Stimulated activated CD4-positive, alpha-beta T cell treated with anti-CD3 and anti-CD28 coated beads, TNF-alpha, amount 100 ng/mL, for 4 hours (primary cell): ENCODE measurements at places on chromosomes 2 and 18.

- no peak for DNase-seq
Observed at GRCh38 chr2:22055784-22056620, 932.2 kb downstream of the TDRD15 start.

DNA sequence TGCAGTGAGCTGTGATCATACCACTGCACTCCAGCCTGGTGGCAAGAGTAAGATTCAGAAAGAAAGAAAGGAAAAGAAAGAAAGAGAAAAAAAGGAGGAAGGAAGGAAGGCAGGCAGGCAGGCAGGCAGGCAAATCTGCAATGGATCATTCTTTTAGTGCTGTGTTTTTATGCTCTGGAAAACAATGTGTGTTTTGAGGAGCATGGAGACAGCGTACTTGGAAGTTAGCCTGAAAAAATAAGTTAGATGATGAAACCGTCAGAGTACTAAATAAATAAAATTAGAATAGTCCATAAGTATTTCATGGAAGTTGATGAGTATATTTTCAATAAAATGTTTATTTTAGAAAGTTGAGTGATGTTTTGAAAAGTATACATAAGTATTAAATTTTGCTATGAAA lies 366.4 kb upstream of the CDH20 start:
- no peak for DNase-seq

DNA sequence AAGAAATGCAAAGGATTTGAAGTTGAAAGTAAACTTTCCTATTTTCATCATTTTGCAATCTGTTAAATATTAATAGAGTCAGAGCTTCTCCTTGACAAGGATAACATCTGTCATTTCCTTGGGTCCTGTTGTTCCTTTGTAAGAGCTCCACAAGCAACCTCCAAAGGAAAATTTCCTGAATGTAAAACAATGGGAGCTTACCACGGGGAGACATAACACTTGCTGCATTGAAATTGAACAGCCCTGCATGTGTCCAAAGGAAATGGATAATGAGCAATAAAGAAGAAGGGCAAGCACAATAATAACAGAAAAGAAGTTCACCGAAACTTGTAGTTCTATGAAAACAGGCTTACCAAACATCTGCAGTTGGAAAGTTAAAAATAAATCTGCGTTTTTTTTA lies 42.0 kb upstream of the SCG2 start:
- DNase-seq = no peak

GRCh38 chr2:12044857-12045256 lies 298.4 kb downstream of the LPIN1 start:
- no peak for DNase-seq

DNA sequence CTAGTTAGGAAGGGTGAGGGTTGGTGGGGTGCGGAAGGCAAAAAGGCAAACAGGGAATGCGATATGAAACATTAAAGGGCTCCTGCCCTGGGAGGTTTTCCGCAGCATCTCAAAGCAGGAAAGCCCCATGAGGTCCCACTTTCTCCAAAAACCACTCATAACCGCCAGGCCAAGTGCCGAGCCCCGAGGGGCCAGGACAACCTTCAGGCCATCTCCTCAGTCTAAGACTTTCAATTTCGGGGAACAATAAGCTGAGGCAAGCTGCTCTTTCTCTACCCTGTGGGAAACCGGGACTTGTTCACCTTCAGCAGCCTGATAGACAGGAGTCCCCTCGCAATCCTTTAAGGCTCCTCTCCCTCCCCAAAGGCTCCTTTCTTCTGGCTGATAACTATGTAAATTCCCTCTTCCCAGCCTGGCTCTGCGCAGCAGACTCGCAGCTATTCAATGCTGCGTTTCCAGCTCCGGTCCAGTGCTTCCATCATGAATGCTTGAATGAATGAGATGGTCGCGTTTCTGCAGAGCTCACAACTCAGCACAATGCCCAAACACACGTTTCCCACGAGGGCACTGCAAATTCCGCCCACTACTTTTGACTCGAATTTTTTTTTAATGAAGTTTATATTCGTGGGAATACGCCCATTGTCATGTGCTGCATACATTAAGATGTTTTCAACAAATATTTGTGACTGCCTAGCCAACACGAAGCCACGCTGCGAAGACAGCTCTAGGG lies 1.4 kb downstream of the LAMA1 start:
- no peak for DNase-seq
